AG04450 (cell line): ENCODE measurements at places on chromosomes 7 and 10.

DNA sequence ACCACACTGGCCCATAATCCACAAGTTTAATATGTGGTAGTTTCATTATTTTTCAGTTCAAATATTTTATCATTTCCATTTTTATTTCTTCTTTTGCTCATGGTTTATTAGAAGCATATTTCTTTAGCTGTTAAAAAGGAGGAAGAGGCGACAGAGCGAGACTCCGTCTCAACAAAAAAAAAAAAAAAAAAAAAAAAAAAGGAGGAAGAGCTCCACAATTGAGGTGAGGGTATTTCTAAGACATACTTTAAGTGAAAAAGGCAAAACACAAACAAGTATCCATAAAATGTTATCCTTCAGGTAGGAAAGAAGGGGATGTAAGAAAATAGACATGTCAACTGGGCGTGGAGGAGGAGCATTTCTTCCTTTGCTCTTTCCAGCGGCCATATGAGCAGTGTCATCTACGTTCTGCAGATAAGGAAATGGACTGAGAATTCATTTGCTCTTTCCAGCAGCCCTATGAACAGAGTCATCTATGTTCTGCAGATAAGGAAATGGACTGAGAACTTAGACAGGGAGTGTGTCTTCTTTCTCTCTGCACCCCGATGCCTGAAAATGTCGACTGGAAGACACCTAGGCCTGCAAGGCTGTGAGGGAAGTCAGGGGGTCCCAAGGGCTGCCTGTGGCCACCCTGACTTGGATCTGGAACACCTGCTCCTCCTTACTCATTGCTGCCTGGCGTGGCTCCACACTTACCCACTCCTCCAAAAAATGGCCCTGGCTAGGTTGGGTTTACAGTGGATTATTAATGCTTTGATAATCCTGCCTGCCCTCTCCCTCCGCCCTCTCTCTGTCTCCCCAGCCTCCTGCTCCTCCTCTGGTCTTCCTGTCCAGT, 18.9 kb upstream of the RAMP3 start:
- DNase-seq: no peak

- DNase-seq: no peak
Observed at GRCh38 chr10:59648711-59649201, 60.9 kb downstream of the SLC16A9 start.

DNA sequence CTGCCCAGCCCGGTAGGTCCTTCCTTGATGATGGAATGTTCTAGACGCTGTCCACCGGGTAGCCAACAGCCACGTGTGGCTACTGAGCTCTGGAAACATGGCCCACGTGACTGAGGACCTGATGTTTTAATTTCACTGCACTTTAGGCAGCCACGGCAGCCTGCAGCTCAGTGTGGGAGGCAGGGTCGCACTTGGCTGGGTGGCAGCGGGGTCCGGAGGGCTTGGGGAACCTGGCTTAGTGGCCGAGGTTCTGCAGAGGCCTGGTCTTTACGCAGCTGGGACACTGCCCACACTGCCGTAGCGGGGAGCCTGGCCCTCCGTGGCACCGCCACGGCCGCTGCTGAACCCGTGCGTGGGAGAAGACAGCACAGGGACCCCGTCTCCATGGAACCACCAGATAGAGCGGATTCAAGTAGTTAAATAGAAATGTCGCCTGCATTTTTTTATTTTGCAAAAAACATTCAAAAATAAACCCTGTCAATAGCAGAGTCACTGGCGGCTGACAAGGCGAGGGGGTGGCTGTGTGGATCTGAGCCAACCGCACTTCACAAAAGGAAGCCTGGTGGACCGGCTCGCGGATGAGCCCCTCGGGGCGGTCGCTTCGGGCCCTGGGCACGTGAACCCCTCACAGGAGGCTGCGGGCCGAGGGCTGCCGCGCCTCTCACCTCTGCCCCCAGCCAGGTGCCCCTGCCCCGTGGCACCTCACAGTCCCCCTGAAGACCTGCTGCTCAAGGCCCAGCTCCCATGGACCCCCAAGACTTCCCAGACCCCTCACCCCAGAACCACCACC, 25.6 kb upstream of the UTF1 start:
- no peak for DNase-seq

DNA sequence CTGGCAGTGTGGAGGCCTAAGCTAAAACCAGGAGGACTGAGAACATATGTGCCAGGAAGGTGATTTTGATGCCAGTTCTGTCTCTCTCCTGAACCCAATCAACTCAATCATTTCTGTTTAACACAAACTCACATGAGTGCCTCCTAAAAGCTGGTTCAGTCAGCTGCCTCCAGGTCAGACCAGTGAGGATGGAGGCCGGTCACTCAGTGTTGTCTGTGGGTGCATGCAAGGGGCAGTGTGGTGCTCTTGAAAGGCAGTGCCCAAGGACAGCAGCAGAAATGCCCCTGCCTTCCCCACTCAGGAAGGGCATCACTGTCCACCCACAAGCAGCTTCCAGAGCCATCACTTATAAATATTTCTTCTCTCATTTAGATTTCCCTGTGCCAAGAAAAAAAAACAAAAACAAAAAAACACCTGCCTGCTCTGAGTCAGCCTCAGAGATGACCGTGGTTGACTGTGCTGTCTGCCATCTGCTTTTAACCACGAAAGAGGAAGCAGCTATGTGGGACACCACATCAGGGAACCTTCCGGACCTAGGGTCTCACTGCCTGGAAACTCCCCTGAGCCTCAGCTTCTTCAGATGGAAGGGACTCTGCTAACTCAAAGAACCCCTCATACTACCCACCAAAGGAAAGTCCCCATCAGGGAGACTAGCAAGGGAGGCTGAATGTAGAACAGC, 39.1 kb downstream of the VOPP1 start:
- DNase-seq: no peak

DNA sequence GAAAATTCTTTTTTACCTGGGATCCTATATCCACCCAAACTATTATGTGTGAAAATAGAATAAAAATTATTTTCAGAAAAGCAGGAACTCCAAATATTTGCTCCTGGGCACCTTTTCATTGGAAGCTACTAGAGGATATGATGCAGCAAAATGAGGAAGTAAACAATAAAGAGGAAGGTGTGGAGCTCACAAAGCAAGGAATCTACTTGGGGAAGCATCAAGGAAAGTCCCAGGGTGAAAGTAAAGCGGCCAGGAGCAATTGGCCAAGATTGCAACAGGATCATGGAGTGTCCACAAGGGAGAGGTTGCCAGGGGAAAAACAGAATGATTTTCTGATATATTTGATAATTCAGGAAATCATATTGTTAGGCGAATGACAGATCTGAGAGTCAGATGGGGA, 80.8 kb downstream of the CARD11 start:
- DNase-seq: no peak

GRCh38 chr10:128421371-128422160, 295.3 kb upstream of the MKI67 start:
- DNase-seq: no peak

DNA sequence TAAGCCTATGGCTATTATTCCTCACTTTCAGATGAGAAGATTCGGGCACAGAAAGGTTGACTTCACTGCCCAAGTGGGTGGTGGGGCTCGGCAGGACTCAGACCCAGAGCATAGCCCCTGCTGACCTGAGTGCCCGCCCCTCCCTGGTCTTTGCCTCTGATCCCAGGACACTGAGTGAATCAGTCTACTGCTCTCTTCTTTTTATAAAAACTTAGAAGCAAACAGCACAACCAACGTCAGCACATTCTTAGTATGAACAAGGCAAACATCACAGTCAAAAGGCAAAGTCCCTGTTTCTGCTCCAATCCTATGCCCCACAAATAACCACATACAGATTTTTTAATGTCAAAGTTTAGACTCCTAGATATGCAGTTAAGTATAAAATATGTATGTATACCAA, 237.8 kb downstream of the ZMYND11 start:
- no peak for DNase-seq

DNA sequence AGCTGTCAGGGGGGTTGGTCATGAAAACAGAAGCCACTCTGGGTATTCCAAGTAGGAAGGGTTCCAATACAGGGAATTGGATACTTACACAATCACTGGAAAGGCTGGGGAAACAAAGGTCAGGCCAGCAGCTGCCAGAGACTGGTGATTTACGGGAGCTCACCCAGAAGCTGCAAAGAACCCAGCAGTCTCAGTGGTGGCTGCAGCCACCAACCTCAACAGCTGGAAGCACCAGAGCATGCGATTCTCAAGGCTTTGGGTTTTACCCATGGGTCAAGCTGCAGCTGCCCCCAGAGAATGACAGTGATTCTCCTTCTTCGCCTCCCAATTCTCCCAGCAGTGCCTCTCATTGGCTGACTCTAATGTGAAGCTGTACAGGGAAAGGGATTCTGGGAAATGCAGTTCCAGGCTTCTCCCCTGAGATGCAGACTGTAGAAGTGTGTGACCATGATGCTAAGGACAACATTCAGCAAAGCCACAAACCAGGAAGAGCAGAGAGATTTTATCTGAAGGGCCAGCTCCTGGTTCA, 107.2 kb upstream of the TCF7L2 start:
- no peak for DNase-seq

DNA sequence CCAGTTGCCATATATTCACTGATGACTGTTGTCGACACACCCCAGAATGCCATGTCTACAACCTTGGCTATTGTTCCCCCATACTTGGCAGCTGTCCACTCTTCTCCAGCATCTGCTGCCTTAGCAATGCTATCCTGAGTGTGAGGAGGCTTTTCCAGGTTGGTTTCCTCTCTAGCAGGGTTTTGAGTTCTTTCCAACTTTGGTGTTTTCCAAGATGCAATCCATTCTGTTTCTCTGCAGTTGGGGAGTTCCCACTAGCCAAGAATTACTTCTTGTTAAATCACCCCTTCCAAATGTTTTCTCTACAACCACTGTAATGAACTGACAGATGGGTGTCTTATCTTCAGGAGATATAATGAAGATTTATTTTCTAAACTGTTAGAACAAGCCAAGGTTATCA, 617.4 kb downstream of the CCSER2 start:
- no peak for DNase-seq

DNA sequence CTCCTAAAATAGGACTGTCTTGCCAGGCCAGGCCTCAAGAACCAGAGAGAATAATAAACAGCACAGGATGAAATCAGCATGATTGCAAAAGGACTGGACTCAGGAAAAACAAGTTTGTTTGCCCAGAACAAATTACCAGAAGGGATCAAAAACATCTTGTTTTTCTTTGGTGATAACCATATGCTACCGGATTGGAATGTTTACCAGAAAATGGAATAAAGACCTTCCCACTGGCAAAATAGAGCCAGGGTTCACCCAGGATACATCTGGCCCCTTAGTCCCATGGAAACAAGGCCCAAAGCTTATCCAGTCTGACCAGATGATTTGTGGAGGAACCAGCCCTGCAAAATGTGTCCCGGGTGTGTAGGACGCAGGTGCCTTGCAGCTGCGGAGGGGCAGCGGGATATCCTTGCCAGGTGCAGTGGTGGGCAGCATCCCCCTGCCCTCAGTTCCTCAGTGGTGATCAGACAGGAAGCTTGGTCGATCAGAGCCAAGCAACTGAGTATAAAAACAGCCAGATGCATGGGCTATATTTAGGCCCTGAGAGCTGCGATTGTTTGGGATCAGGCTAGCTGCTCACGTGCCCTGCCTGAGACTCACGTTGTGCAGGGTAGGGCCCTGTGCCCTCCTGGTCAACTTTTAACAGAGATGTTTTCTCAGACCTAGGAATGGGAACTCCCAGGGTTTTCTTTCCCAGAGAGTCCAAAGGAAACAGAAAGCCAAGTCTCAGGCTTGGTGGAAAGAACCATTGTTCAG, 4.6 kb upstream of the ZNF22 start:
- no peak for DNase-seq
